Body of pancreas (tissue), 4 donors: ENCODE measurements at places on chromosomes 3 and 15.

DNA sequence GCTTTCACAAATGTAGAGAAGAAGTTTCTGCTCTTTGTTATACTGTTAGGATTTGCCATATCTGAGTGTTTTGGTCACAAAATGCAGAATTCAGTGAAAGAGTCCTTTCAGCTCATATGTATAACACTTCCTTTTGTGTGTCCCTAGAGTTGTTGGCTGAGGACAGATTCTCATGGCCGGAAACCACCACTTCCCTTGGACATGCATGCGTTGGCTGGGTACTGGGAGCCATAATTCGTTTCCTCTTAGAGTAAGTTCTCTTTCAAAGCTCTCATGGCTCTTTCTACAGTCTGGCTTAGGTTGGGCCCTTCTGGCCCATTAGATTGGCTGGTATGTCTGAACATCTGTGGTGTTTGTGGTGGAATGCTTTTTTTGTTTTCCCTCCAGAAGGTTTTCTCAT, 298.5 kb downstream of the DIPK2A start:
- H3K4me1 ChIP-seq, result no peaks in the 10 kb centered on the region
- H3K27ac ChIP-seq, result no peak overlapping the region
- no peak overlapping the region for H3K4me3 ChIP-seq
- H3K27me3 ChIP-seq, result no peaks in the 10 kb centered on the region
- no peaks in the 10 kb centered on the region for H3K36me3 ChIP-seq
- no peak for DNase-seq

DNA sequence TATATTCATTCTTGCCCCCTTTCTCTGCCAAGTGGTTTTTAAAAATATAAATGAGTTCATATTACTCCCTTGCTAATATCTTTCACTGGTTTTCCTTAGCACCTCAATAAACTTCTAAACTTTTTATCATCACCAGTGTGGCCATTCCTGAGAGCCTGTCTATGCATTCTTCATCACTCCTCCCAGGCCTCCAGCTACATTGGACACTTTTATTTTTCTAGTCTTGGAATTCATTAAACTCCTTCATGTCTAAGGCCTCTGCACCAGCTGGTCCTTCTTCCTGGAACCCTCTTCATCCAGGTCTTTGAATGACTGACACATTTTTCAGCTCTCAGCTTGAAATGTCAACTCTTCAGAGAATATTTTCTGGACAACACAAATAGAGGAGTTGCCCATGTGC, 120.4 kb upstream of the P2RY1 start:
- DNase-seq, result no peak
- H3K27me3 ChIP-seq, result no peaks in the 10 kb centered on the region
- no peaks in the 10 kb centered on the region for H3K4me1 ChIP-seq
- H3K36me3 ChIP-seq, result no peaks in the 10 kb centered on the region
- H3K4me3 ChIP-seq, result no peak overlapping the region

DNA sequence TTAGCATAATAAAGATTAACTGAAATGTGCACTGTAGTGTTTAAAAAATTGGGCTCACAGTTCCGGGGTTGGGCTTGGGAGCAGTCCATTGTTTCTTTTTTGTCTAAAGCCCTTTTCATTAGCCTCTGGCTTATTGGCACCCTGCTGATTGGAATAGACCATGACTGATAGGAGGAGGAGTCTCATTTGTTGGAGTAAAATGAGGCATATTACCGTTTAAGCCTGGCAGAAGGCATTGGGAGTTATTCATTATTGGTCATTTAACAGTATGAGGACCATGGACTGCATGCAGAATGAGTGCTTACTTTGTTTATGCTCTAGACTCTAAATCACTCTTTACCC, 139.0 kb upstream of the CGNL1 start:
- H3K36me3 ChIP-seq, result peaks cover 4% of the 10 kb centered on the region
- no peak for DNase-seq
- no peak overlapping the region for H3K4me3 ChIP-seq
- no peak overlapping the region for H3K27ac ChIP-seq
- no peaks in the 10 kb centered on the region for H3K27me3 ChIP-seq

GRCh38 chr3:134260987-134261386, 10.3 kb upstream of the RYK start:
- no peaks in the 10 kb centered on the region for H3K27me3 ChIP-seq
- H3K4me3 ChIP-seq, result no peak overlapping the region
- no peak overlapping the region for H3K27ac ChIP-seq
- no peaks in the 10 kb centered on the region for H3K4me1 ChIP-seq
- H3K36me3 ChIP-seq, result no peaks in the 10 kb centered on the region
- DNase-seq, result no peak

- no peak overlapping the region for H3K4me3 ChIP-seq
- no peaks in the 10 kb centered on the region for H3K4me1 ChIP-seq
- H3K27ac ChIP-seq, result no peak overlapping the region
- no peaks in the 10 kb centered on the region for H3K27me3 ChIP-seq
- DNase-seq, result no peak
Measured at GRCh38 chr15:73015493-73015892, 36.8 kb upstream of the NEO1 start.

DNA sequence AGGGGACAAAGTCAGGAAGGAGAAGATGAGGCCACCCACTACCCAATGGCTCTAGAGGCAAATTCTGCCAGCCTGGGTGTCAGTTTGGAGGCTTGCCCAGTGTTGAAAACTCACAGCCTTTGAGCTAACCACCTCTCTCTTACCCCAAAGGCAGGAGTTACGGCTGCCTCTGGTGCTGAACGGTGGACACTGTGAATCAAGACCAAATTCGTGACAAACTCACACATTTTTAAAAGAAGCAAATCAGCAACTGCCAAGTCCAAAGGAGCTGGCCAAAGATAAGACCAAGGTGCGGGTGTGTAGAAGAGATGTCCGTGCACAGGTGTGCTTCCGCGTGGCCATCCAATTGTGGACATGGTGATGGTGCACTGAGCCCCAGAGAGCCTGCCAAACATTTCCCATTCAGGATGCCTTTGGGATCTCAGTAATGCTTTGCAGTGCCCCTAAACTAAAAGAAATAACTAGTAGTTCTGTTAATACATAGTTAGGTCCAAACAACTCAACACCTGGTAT, 74.6 kb downstream of the FAM174B start:
- no peaks in the 10 kb centered on the region for H3K4me1 ChIP-seq
- no peaks in the 10 kb centered on the region for H3K27me3 ChIP-seq
- no peaks in the 10 kb centered on the region for H3K36me3 ChIP-seq
- no peak for DNase-seq
- no peak overlapping the region for H3K4me3 ChIP-seq

DNA sequence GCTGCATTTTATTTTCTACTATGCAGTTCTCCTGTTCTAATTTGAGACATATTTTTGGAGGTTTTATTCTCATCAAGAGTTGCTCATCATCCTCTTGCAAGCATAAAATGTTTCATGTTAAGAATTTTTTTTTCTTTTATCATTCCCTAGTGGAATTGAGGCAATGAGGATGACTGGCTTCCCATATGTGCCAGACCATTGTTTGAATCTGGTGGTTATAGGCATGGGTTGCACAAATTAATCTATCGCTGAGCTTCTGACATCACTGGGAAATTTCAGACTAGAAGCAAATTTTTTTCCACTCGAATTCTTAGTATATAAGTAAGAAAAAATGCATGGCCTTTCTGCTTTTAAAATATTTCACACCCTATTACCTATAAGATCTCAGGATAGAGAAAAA, 279.1 kb upstream of the PLSCR5 start:
- no peaks in the 10 kb centered on the region for H3K36me3 ChIP-seq
- H3K27me3 ChIP-seq, result no peaks in the 10 kb centered on the region
- DNase-seq, result no peak

GRCh38 chr3:46642971-46643370, 30.6 kb downstream of the FAM240A start:
- no peak for DNase-seq
- no peak overlapping the region for H3K4me3 ChIP-seq
- no peaks in the 10 kb centered on the region for H3K36me3 ChIP-seq
- H3K4me1 ChIP-seq, result no peaks in the 10 kb centered on the region

GRCh38 chr3:72242326-72242725, 457.4 kb upstream of the PROK2 start:
- no peaks in the 10 kb centered on the region for H3K27me3 ChIP-seq
- no peak overlapping the region for H3K27ac ChIP-seq
- peaks cover 11% of the 10 kb centered on the region for H3K4me1 ChIP-seq
- no peaks in the 10 kb centered on the region for H3K36me3 ChIP-seq

DNA sequence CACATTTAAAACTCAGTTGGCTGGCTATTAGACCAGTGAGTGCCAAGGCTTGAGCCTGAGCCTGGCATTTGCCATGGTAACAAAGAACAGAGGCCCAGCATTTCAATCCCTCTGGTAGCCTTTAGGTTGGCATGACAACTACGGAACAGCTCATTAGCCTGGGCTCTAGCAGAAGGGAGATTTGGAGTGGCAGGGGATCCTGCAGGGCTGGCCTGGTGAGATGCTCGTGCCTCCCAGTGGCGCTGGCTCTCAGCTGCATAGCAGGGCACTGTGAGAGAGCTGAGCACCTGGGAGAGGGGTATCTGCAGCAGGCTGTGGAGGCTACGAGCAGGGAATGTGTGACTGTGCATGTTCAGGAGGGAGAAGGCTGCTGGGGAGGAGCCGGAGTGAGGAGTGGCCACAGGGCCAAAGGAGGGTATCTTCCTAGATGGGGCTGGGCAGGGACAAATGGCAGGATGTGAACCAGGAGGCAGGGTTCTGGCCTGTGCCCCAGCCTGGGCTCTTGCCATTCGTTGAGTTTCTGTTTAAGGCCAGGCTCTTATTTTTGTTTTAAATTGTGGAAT, 5.6 kb upstream of the ABTB1 start:
- H3K27me3 ChIP-seq, result no peaks in the 10 kb centered on the region
- DNase-seq, result no peak
- H3K4me1 ChIP-seq, result peaks cover 10% of the 10 kb centered on the region
- no peak overlapping the region for H3K27ac ChIP-seq
- H3K36me3 ChIP-seq, result no peaks in the 10 kb centered on the region

DNA sequence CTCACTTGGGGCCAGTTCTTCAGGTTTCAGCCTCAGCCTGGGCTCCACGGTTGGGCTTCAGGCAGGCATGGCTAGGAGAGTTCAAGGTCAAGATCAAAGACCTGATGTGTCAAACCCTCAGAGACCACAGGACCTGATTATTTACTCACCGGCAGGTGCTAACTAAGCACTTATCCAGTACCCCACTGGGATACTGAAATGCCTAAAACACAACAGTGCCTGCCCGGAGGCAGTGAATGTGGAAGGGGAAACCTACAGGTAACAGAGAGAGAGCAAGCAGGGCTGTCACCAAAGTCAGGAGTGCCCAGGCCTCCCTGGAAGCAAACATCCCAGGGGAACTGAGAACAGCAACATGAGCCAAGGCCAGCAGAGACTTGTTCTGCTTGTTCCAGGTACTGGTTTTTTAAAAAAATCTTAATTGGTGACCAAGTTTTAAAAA, 6.7 kb downstream of the IDH2 start:
- peaks cover 90% of the 10 kb centered on the region for H3K4me1 ChIP-seq
- no peak overlapping the region for H3K4me3 ChIP-seq
- DNase-seq, result peak; percentile 89
- no peaks in the 10 kb centered on the region for H3K27me3 ChIP-seq
- peak overlapping the region; percentile 99 for H3K27ac ChIP-seq
- no peaks in the 10 kb centered on the region for H3K36me3 ChIP-seq

DNA sequence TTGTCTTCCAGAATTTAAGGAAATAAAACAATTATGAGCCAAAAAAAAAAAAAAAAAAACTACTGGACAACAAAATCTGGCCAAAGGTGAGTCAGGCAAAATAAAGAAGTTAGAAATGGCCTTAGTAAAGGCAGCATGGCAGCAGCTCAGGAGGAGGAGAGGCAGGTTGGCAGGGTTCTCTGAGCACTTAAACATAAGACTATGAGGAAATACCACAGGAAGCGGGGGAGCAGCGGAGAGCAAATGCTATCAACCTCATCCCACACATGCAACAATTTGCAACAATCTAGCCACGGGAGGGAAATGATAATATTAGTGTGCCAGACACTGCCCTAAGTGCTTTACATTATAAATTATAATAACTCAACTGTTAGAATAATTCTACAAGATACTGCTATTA, 247.3 kb upstream of the NSMCE3 start:
- H3K4me1 ChIP-seq, result peaks cover 11% of the 10 kb centered on the region
- H3K36me3 ChIP-seq, result no peaks in the 10 kb centered on the region
- no peak overlapping the region for H3K27ac ChIP-seq
- no peak overlapping the region for H3K4me3 ChIP-seq
- no peak for DNase-seq

DNA sequence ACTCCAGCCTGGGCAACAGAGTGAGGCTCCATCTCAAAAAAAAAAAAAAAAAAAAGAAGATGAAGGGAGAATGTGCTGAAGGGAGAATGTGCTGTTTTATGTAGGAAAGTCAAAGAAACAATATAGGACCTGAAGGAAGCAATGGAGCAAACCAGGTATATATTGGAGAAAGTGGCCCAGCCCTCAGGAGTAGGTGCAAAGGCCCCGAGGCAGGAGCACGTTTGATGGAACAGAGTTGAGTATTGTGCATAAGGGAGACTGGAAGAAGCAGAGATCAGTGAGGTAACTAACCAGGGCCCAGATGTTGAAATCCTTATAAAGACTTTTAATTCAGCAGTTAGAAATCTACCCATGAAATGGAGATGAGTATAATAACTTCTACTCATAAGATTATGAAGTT, 79.6 kb downstream of the MAP2K5 start:
- no peaks in the 10 kb centered on the region for H3K4me1 ChIP-seq
- no peak overlapping the region for H3K4me3 ChIP-seq
- H3K36me3 ChIP-seq, result no peaks in the 10 kb centered on the region
- H3K27me3 ChIP-seq, result no peaks in the 10 kb centered on the region

DNA sequence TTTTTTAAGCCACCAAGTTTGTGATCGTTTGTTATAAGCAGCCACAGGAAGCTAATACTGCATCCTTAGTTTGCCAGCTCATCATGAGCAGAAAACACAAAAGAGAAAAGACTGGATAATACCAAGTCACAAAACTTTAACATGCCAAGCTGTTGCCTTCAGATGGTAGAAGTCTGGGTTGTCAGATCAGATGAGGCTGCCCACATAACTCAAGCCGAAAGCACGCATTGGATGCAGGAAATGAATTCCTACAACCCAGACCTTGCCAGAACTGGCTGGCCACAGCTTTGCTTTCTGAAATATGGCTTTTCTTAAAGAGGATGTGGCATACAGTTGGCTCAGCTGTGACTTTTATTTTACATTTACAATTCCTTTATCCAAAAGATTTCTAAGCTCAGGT, 118.3 kb upstream of the NEO1 start:
- no peaks in the 10 kb centered on the region for H3K36me3 ChIP-seq
- no peak for DNase-seq
- H3K4me1 ChIP-seq, result no peaks in the 10 kb centered on the region
- H3K4me3 ChIP-seq, result no peak overlapping the region
- no peaks in the 10 kb centered on the region for H3K27me3 ChIP-seq
- no peak overlapping the region for H3K27ac ChIP-seq

- H3K4me1 ChIP-seq, result no peaks in the 10 kb centered on the region
- H3K27ac ChIP-seq, result no peak overlapping the region
- no peak for DNase-seq
- H3K4me3 ChIP-seq, result no peak overlapping the region
Measured at GRCh38 chr3:183503746-183504145, 51.8 kb downstream of the KLHL6 start.

DNA sequence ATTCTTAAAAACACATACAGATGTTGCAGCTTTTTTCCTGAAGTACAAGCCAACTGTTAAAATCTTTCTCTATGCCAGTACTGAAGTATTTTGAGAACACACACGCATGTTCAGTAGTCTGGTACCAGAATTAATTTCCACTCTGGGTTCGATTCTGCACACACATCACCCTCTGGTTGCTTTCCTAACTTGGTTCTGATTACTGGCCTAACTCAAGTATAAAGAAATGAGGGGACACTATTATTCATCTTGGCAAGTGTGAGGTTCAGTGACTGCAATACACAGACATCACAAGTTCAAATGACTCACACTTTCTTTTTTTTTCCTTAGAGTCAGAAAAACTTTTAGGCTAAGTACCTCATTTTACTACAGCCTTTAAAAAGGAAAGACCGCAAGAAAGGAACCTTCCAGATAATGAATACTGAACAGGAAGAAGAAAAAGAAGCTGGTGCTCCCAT, 37.4 kb upstream of the LDHAL6B start:
- no peak overlapping the region for H3K27ac ChIP-seq
- H3K4me1 ChIP-seq, result peaks cover 32% of the 10 kb centered on the region
- DNase-seq, result no peak
- H3K36me3 ChIP-seq, result no peaks in the 10 kb centered on the region
- H3K27me3 ChIP-seq, result no peaks in the 10 kb centered on the region
